CD4-positive, alpha-beta T cell (primary cell): ENCODE measurements at places on chromosomes 2 and 18.

GRCh38 chr2:217252181-217252580 is 392.3 kb upstream of the TNP1 start:
- DNase-seq: no peak

- no peak for DNase-seq
Measured at GRCh38 chr2:86633155-86633651, 9.5 kb upstream of the RNF103 start.

GRCh38 chr2:156457523-156458517 is 21.6 kb downstream of the GPD2 start:
- DNase-seq: no peak

- DNase-seq: no peak
Measured at GRCh38 chr2:54603357-54603756, 120.1 kb upstream of the EML6 start.

DNA sequence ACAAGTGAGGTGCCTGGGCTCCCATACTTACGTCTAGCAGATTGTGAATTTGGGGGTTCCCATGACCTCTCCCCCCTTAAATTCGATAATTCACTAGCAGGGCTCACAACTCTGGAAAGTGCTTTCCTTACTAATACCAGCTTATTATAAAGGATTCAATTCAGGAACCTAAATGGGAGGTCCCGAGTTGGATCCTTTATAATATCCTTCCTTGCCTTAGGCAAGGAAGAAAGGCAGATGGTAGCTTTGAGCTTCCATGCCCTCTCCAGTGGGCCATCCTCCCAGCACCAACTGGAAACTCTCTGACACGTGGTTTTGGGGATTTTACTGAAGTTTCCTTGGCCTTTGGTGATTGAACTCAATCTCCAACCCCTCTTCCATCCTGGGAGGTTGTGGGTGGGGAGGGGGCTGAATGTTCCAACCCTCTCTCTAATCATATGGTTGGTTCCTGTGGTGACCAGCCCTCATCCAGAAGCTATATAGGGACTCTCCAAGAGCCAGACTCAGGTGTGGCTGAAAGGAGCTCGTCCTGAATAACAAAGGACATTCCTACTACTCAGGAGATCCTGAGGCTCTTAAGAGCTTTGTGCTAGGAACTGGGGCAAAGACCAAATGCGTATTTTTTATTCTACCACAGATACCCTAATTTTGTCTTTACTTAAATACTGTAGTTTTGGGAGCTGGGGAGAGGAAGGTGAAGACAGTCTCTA is 62.2 kb downstream of the HAUS1 start:
- no peak for DNase-seq

DNA sequence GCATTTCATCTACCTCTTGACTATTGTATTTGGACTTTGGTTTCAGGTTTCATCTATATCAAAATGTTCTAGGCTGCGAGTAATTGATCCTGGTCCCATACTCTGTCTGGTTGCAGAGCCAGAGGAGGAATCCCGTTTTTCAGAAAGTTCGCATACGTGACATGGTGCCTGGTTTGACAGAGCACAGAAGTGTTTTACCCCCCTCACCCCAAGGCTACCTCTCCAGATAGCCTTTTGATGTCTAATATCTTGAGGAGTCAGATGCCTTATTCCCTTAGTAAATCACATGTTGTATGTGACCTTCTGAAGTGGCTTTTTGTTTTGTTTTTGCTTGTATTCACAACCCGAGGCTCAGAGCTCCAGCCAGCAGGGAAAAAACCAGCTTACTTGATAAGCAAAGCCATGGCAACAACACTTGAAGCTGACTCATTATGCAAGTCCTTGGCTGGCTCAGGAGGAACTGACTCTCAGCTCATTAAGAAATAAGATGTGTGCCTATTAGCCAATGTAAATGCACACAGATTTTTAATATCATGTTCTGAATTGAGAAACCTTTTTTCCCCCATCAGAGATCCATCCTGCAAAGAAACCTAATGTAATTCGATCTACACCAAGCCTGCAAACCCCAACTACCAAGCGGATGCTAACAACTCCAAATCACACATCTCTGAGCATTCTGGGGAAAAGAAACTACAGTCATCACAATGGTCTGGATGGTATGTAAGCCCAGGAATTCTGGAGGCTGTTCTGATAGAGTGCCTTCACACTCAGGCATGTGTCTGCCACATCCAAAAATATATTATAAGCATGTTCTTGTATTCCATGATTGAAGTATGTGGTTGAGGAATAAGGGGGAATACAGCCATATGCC is 41.4 kb downstream of the OXER1 start:
- DNase-seq: peak; percentile 60

- no peak for DNase-seq
Measured at GRCh38 chr2:76498360-76498759, 787.6 kb upstream of the GCFC2 start.

GRCh38 chr18:55821219-55821618 is 233.2 kb upstream of the TCF4 start:
- no peak for DNase-seq

DNA sequence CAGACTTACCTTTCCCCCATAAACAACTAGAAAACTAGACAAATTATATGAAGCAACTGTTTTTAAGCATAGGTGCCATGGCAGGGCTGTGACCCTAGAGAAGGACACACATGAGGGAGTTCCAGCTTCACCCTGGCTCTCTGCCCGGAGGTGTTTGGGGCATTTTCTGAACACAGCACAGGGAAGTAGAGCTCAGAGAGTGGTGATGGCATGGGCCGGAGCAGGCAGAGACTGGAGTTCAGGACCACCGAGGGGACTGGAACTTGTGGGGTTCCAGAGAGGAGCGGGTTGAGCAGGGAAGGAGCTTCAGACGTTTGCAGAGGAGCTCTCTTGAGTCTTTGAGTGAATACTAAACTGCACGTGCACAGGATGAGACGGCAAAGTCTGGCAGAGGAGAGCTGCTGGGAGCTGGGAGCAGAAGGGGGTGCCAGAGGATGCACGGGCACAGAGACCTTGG is 26.5 kb upstream of the KLF11 start:
- DNase-seq: no peak

- DNase-seq: no peak
Measured at GRCh38 chr2:195575879-195576401, 81.1 kb upstream of the SLC39A10 start.

DNA sequence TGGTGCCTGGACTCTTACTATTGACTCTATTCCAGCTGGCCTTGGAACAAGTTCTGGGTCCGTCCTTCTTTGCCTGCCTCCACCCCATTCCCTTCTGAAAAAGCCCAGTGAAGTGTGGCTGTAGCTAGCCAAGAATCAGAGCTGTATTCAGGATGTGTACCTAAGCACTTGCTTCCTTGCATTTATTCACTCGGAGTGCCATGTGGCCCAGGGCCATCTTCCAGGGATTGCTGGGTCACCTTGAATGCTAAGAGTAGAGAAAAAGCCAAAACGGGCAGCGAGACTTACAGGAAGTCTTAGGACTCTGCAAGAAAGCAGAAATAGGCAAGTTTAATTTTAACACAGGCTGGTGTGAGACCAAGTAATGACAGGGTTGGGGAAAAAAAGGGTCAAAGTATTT is 4.1 kb downstream of the ITGA6 start:
- no peak for DNase-seq

- no peak for DNase-seq
Measured at GRCh38 chr18:31830686-31831085, 70.0 kb upstream of the SLC25A52 start.

- no peak for DNase-seq
Measured at GRCh38 chr2:161112908-161113307, 47.3 kb upstream of the TANK start.

DNA sequence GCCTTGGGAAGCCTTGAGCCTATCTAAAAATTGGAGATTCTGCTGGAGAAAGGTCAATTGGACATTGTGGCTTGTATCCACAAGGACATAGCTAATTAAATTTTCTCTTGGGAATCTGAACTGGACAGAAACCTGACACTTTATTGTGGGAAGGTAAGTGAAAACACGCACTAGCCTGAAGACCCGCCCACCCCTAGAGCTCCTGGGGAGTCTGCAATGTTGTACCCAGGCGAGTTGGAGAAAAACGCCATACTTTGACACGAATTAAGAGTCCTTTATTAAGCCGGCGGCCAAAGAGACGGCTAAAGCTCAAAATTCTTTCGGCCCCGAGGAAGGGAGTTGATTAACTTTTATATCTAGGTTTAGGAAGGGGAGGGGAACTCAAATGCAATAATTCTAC is 1.2 kb upstream of the ZNF892 start:
- no peak for DNase-seq

DNA sequence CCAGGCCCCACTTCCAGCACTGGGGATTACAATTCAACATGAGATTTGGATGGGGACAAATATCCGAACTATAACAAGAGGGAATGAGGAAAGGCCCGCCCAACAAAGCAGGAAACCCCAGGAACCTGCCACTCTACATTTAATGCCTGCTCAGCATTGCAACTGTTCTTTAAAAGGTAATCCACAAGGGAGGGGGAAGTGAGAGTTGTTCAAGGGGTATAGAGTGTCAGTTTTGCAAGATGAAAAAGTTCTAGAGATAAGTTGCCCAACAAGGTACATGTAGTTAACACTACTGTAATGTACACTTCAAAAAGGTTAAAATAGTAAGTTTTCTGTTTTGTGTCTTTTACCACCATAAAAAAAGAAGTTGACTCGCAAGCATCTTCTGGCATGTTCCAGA is 137.6 kb downstream of the MBD2 start:
- no peak for DNase-seq
